ENCODE measurements at places on chromosomes 7 and 10.

- DNase-seq: no peak
Measured at GRCh38 chr10:122181041-122181732, 89.9 kb upstream of the BTBD16 start.

GRCh38 chr10:125848371-125848770 is 25.0 kb downstream of the BCCIP start:
- DNase-seq: no peak

- no peak for DNase-seq
Measured at GRCh38 chr7:16883918-16884317, 2.1 kb upstream of the AGR3 start.

- DNase-seq: no peak
Measured at GRCh38 chr7:1241258-1241602, 8.6 kb downstream of the UNCX start.

DNA sequence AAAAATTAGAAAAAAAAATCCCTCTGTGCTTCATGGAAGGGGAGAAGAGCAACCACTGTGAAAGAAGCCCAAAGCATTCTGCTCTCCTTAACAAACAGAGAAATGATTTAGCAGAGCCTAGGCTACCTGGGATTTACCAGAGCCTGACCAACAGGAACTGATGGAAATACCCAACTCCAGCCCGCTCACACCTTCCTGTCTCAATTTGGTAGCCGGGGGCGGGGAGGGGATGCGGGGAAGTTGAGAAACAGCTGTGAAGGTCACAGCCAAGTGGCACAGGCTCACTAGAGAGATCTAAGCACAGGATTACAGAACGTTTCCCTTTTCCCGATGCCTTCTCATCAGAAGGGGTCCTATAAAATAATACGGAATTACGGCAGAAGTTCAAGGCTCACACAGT is 17.6 kb downstream of the RSU1 start:
- DNase-seq: no peak

- no peak for DNase-seq
Measured at GRCh38 chr7:151080067-151080521, 515 bp downstream of the FASTK start.

DNA sequence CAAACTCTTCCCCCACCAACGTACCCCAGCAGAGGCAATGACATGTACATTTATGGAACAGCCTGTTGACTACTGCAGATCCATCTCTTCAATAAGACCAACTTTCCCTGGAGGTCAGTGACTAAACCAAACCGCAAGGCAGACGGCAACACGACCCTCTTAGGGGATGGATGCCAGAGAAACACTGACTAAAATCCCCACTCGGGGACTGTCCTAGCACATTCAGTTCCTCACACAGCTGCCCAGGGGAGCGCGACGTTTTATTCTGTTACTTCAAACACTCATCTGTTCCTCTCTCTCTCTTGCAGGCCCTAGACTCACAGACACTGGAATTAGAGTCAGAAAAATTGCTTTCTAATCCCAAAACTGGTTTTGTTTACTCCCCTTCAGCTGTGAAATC is 146.5 kb upstream of the PRSS1 start:
- no peak for DNase-seq

DNA sequence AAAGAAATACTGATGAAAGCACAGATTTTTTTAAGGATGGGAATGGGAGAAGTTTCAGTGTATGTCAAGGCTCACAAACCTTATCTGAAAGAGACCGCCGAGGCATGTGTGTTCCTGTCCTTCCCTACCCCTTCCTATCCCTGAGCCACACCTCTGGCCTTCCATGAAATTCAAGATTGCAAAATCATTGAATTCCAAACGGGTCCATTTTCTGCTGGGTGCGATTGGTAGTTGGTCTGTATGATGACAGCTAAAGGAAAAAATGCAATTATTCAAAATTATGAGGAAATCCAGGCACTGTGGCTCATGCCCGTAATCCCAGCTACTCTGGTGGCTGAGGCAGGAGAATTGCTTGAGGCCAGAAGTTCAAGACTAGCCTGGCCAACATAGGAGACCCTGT is 170.1 kb downstream of the ARHGAP12 start:
- no peak for DNase-seq

- DNase-seq: no peak
Measured at GRCh38 chr7:147756300-147756699, 834.3 kb upstream of the C7orf33 start.

DNA sequence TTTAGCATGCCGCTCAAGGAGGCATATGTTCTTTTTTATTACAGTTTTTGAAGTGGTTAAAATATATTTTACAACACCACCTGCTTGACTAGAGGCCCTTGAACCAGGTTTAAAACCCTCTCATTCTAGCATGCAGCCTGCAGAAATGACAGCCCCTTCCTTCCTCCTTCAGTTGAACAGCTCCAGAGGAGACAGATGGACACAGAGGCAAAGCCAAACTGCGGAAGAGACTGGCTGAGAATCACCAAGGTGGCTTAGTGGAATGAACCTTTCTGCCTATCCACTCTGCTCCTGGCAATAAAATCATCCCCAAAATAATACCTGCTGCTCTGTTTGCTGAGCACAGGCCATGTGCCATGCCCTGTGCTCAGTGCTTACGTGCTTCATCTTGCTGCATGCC is 23.9 kb upstream of the PLPP4 start:
- DNase-seq: no peak

DNA sequence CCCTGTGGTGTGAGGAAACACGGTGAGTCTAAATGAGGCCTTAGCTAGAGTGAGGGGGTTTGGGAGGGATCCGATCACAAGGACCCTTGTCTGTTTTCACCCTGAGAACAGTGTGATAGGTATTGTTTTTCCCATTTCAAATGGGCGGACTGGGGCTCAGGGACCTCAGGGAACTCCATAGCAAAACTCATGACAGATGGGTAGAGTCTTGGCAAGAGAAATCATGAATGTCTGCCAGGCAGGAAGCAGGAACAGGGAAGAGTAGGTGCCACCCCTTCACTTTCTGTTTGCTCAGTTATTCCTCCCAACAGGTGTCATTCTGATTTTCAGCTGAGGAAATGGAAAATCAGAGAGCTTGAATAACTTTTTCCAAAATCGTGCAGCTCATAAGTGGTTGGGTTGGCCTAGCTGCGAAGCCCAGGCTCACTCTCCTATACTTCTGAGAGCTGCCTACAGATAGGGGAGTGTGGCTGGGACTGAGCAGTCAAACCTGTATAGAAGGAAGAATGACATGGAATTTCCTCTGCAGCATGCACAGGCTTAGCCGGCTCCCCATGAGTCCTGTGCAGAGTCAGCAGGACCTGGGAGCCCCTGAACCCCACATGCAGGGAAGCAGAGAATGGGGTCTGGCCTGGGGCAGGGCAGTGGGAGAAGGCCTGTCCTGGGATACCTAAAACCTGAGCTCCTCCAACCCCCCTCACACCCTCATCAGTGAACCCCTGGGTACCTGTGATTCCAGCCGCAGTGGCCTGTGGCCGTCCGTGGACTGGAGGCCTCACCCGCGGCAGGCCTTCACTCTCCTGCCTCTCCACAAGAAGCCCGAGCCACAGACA is 17.6 kb upstream of the C10orf105 start:
- no peak for DNase-seq

DNA sequence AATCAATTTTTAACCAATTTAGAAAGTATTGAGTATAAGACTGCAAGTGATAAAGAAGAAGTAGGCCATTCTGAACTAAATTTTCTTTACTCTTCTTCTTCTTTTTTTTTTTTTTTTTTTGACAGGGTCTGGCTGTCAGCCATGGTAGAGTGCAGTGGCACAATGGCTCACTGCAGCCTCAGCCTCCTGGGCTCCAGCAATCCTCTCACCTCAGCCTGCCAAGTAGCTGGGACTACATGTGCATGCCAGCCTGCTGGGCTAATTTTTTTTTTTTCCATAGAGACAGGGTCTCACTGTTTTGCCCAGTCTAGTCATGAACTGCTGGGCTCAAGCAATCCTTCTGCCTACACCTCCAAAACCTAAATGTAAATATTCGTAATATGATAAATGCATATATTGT is 63.2 kb downstream of the DGKB start:
- DNase-seq: no peak

DNA sequence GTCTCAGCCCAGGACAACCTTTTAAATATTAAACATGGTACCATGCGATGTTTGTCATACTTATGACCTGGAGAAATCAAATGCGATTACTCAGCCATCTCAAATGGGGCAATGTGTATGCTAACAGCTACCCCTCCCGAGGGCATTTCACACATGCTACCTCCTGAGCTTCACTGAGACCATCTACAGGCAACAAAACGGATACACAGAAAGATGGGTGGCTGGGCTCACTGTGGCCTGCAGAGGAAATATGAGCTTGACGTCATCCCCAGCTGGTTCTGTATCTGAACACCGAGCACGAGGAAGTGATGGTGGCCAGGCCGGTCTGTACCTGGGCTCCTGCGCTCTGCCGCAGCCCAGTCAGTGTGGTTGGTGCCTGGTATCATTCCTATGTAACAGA is 374.3 kb downstream of the RPS24 start:
- DNase-seq: no peak

- DNase-seq: no peak
Measured at GRCh38 chr10:128645486-128645885, 519.3 kb upstream of the MKI67 start.

DNA sequence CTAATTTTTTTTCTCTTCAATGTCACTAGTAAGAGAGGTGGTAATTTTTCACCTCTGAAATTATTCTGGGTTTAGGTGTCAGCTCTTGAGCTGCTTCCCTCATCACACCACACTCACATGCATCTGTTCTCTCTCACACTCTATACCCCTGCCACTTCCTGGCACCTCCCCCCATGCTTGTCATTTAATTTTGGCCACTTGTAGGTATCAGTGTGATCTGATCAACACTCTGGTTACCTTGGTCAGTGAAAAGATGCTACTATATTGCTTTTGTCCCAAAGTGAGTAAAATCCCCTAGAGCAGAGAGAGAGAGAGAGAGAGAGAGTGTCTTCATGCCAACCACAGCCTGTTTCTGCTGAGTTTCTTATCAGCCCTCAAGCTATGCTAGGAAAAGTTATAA is 42.5 kb downstream of the STK17A start:
- DNase-seq: no peak

GRCh38 chr7:98500764-98501163 is 99.9 kb upstream of the BAIAP2L1 start:
- DNase-seq: no peak

- no peak for DNase-seq
Measured at GRCh38 chr7:141225916-141226618, 152.2 kb downstream of the TMEM178B start.

- DNase-seq: no peak
Measured at GRCh38 chr7:127717502-127718339, 65.7 kb downstream of the SND1 start.

DNA sequence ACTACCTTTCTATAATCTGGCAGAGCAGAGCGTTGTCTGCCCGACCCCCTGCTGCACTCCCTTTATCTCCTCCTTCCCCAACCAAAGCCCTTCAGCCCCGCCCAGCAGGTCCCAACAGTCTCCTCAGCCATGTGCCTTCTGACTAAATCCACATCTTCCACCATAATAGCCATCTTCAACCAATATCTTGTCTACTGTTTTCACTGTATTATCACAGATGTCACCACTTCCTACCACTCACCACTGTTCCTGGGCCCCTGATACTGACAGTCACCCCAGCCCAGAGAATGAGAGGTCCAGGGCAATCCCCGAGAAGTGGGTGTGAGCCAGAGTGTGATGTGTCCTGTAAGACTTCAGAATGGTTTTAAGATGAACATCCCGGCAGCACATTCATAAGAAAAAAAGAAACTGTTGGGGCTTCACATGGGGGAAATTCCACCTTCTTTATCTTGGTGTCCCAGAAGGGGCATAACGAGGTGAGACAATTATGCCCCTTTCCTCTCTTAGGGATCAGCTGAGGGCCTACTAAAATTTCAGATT is 25.3 kb downstream of the CCDC6 start:
- DNase-seq: no peak

DNA sequence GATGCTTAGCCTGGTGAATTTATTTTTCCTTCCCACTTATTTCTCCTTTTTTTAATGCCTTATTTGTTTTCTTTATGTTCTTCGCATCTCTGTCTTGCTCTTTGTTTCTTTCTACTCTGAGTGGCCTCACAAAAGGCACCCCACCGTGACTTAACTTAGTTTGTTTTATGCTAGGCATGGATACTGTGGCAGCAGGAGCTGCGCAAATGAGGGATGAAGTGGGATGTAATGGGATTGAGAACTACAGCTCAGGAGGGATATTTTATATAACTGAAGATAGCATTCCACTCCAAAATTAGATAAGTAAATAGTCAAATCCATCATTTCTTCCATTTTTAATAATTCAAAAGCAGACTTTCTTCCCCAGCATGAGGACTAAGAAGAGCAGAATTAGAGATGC is 1.7 kb upstream of the CACNA2D1 start:
- no peak for DNase-seq

DNA sequence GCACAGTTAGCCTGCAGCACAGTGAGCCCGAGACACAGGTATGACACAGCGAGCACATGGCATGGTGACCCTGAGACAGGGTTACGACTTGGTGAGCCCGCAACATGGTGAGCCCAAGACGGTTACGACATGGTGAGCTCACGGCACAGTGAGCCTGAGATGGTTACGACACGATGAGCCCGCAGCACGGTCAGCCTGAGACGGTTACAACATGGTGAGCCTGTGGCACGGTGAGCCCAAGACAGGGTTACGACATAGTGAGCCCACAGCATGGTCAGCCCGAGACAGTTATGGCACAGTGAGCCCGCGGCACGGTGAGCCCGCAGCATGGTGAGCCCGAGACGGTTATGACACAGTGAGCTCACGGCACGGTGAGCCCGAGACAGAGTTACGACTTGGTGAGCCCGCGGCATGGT is 156.1 kb downstream of the MAD1L1 start:
- no peak for DNase-seq

GRCh38 chr7:105917659-105918058 is 41.3 kb upstream of the ATXN7L1 start:
- DNase-seq: no peak

- DNase-seq: no peak
Measured at GRCh38 chr10:113993489-113993991, 50.1 kb upstream of the ADRB1 start.

DNA sequence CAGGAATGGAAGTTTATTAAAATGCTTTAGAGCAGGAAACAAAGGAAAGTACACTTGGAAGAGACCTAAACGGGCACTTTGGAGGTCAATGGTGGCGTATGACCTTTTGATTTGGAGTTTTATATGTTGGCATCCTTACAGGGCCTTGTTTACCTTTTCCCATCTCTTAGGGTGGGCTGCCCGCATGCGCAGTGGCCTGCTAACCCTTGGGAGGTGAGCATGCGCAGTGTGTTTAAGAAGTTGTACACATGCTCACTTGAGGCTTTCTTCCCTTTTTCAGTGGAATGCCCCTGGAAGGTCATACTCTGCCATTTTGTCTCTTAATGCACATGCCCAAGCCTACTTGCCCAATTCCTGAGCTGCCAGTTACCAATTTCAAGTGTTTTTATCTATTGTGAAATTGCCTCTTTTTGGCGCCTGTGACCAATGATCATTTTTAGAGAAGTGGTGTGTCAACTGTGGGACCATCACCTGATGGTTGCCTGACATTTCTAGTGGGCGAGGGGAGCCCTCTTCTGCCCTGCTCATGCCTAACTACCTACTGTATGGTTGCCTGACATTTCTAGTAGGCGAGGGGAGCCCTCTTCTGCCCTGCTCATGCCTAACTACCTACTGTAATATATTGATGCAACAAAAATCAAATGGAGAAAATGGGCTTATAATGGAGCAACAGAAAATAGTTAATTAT is 138.0 kb downstream of the PPP1R9A start:
- DNase-seq: no peak

- no peak for DNase-seq
Measured at GRCh38 chr10:72333112-72334015, 21.4 kb downstream of the DNAJB12 start.

GRCh38 chr10:25059990-25060389 is 43.6 kb downstream of the THNSL1 start:
- DNase-seq: no peak

- DNase-seq: no peak
Measured at GRCh38 chr7:5218564-5219360, 28.7 kb downstream of the WIPI2 start.

Data from activated CD8-positive, alpha-beta memory T cell treated with anti-CD3 and anti-CD28 coated beads for 1 hour (primary cell).